ENCODE measurements at places on chromosomes 3 and 15.

DNA sequence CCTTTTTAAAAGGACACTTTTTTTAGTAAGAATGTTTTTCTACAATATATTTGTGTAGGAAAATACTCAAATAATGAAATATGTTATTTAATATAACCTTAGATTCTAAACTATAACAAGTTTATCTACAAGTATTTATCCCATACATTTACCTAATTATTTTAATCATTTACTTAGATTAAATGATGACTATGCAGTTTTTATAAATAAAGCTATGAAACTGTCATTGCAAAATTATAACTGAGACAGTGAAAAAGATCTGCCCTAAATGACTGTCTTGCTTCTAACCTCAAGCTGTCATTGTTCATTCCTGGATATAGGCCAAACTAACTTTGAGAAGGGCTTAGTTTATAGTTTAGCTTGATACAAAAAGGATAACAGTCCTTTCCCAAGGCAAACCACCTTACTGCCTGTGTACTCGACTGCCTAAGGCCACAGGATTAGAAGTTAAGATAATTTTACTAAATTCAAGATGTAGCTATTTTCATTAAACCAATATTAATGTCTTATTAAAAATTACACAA lies 84.1 kb downstream of the GLDN start:
- no peak for DNase-seq

DNA sequence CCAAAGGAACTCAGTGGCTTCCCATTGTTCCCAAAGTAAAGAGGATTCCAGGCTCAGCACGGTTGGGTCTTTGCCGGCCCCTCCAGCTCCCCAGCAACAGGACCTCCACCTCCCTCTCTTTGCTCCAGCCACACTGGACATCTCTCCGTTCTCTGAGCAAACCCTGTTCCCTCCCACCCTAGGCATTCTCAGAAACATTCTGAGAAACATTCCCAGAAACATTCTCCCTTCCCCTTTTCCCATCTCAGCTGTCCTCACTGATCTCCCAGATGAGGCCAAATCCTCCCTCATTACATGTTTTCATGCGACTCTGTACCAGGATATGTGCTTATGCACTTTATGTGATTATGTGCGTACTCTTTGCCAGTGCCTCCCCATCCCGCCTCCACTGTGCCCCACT lies 14.1 kb downstream of the CCDC33 start:
- no peak for DNase-seq

- DNase-seq: no peak
Observed at GRCh38 chr3:178736300-178736699, 200.1 kb downstream of the KCNMB2 start.

GRCh38 chr15:35851491-35851890 lies 305.5 kb upstream of the DPH6 start:
- no peak for DNase-seq

DNA sequence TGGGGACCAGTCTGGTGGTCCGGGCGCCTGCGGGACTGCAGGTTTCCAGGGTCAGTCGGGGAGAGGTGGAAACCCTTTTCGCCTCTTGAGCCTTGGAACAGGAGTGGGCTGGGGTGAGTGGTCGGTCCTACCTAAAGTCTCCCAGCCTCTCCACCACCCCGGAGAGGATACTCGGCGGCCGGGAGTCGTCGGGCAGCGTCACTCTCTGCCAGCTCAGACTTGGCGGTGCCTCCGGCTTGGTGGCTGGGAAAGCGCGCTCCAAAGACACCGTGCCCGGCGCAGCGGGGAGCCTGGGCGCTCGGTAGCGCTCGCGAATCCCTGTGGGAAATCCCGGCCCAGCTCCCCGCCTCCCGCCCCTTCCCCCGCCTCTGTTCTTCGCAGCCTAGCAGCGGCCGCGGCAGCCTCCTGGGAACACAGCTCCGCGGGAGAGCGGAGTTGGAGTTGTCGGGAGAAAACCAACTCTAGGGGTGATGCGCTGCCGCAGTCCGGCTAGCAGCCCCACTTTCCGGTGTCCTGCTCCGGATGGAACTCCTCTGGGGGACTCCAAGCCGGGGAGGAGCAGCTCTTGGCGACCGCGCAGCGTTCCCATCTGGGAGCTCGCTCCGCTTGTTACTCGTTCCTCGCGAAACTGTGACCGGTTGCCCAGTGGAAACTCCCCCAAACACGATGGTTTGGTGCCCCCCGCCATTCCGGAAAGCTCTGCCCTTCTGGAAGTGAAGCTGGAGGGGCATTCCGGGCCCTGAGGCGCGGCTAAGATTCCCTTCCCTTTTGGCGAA lies 1.4 kb downstream of the EPHB1 start:
- DNase-seq: no peak

- DNase-seq: no peak
Observed at GRCh38 chr15:61138156-61138555, 90.9 kb downstream of the RORA start.

- no peak for DNase-seq
Observed at GRCh38 chr3:57982561-57983243, 25.5 kb upstream of the FLNB start.

GRCh38 chr15:95836536-95836935 lies 494.0 kb upstream of the NR2F2 start:
- no peak for DNase-seq

Data from stimulated activated CD8-positive, alpha-beta memory T cell treated with anti-CD3 and anti-CD28 coated beads, Interleukin-15, amount 100 ng/mL, for 24 hours (primary cell).